Fibroblast of the aortic adventitia (primary cell): ENCODE measurements at places on chromosomes 4 and X. TPM values are rescaled to one million over a fixed set of nuclear protein-coding genes. Genes with fewer than 3 reads are reported as not detected.

DNA sequence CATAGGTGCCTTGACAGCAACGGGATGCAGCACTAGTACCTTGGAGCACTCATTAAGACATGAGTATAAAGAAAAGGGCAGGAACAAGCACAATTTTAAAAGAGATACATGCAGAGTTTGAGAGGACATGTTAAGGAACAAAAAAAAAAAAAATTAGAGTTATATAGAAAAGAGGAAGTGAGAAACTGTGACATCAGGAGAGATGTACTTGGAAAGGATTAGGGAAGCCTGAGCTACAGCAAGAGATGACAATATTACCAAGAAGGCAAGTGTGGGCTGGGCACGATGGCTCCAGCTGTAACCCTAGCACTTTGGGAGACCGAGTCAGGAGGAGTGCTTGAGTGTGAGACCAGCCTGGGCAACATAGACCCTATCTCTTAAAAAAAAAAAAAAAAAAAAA lies 37.4 kb downstream of the GPR143 start:
- no peak for DNase-seq

The ITGB1BP2 gene
- total RNA-seq: 2.6 and 6.2 TPM in 2 replicates

The CXCR3 gene
- total RNA-seq: not detected in 2 replicates

The GJB1 gene
- total RNA-seq: not detected in 2 replicates

The GPM6B gene
- 0.57 and 10.4 TPM in 2 replicates for total RNA-seq

The PTPN13 gene
- 41.6 and 67.6 TPM in 2 replicates for total RNA-seq

DNA sequence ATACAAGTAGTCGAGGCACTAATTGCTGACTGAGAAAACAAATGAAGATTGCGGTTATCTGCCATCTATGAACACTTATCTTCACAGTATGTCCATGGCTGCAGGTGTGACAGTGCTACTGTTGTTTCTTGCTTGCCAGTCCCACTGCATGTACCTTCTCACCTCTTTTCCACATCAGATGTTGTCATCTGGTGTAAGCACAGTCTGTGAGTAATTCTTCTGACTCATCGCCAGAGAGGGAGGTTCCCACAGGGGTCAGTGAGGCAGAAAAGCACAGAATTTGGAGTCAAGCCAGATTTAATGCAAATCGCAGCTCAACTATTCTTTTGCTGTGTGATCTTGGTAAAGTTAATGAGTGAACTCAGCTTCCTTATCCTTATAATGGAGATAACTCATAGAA lies 144.4 kb downstream of the GLRA2 start:
- peak; percentile 76 for DNase-seq
